ENCODE measurements at places on chromosomes 6 and 20.

GRCh38 chr6:156617376-156617775 lies 159.8 kb upstream of the ARID1B start:
- no peak for DNase-seq

GRCh38 chr20:25685276-25686080 lies 11.2 kb downstream of the ZNF337 start:
- no peak for DNase-seq

- DNase-seq: no peak
These were observed 76.3 kb downstream of the MRPL14 start for GRCh38 chr6:44050872-44051505.

- DNase-seq: no peak
These were observed 51.7 kb downstream of the HDGFL1 start for GRCh38 chr6:22621028-22621427.

- DNase-seq: no peak
These were observed 244.0 kb upstream of the FAM83B start for GRCh38 chr6:54602591-54602990.

DNA sequence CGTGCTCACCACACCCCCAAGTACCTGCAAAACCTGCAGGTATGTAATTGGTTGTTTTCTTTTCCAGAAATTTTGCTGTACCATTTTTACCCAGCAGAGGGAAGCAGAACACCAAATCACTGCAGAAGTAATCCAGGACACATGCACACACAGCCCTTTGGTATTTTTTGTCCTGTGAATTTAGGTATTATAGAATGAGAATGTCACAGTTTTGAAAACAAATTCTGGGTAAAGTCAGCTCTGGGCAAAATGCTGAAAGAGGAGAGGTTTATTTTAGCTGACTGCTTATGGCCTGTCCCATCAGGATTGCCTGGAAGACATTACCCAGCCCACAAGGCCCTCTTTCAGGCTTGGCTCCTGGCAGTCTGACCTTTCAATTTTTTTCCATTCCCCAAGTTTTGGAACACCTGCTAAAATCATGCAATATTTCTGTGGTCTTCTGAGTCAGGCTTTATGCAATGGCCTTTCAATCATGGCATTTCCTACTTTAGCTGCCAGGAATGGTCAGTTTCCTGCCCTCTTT lies 3.5 kb upstream of the EFHC1 start:
- DNase-seq: no peak

- no peak for DNase-seq
These were observed 60.6 kb upstream of the MRPS10 start for GRCh38 chr6:42278131-42278853.

- no peak for DNase-seq
These were observed 241.8 kb downstream of the TTLL2 start for GRCh38 chr6:167566711-167567141.

DNA sequence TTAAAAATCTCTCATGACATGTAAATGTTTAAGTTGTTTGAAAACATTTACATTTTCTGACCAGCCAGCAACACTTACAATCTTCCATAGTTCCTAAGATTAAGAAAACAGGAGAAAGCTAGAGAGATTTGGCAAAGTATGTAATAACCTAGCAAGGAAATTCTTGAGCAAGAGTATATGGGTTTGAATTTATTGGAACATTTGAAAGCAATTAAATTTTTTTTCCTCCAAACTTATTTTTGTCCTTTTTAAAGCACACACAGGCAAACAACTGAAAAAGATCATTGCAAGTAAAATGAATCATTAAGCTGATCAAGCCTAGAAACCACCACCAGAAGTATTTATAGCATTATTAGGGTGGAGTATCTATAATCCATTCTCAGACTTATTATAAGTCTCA lies 20.1 kb upstream of the ZNF217 start:
- DNase-seq: no peak

GRCh38 chr6:45591890-45592289 lies 214.2 kb upstream of the SUPT3H start:
- DNase-seq: no peak

- no peak for DNase-seq
These were observed 40.3 kb upstream of the STX16 start for GRCh38 chr20:58610811-58611210.
